ENCODE measurements at places on chromosomes 6 and 20. TPM values are rescaled to one million over a fixed set of nuclear protein-coding genes. Genes with fewer than 3 reads are reported as not detected.

Gene TINAG
- not detected for total RNA-seq

Gene SEL1L2
- 0.52 TPM for total RNA-seq

Gene HLA-DQA1
- 30.1 TPM for total RNA-seq

Gene CTAGE9
- total RNA-seq, result not detected

Gene NRN1
- total RNA-seq, result 7.3 TPM

Gene TOMM34
- total RNA-seq, result 57.1 TPM

DNA sequence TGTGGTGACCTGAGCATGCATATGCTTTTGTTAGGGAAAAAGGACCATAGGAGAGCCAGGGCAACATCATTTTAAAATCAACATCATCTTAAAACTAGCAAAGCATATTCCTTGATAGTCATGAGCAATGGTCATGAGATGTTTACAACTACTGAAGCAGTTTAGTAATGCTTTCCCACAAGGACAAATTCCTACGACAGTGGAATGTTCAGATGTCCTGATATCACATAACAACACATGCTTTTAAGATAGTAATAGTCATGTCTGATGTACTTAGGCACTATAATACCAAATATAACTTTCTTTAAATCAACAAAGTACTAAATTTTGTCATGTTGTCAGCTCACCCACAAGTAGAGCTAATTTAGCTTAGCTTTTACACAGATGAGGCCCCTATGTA lies 370.3 kb downstream of the HTR1B start:
- DNase-seq, result no peak

- no peak for DNase-seq
These were observed 5.1 kb upstream of the COL9A3 start for GRCh38 chr20:62811720-62812119.

GRCh38 chr20:1810926-1811620 lies 84.1 kb upstream of the SIRPA start:
- no peak for DNase-seq

DNA sequence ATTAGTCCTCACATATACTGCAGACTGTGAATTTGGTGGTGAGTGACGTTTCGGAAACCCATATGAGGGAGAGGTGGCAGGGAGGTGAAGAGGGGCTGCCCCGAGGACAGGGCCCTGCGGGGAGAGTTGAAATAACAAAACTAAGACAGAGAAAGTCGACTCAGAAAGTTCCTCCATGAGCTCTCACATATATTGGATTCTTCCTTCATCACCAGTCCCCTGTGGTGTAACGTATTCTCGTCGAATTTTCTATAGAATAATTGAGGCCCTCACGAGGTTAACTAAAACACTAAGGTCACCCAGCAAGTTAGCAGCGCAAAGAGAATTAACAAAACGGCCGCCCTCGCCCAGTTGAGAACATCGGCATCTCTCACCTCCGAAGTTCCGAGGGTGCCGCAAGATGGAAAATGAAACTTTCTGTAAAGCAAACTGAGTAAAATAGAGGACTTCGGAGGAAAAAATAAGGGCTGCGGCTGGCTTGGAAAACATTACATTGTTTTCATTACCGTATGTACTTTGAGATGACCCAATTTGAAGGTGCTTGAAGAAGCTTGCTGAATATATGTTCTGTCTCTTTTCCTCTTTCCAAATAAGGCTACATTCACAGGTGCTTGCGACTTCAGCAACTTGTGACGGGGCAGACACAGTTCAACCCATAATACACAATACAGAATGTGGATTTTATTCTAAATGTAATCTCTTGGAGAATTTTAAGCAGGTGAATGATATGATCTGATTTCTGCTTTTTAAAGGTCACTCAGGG lies 490.9 kb upstream of the JARID2 start:
- no peak for DNase-seq

- DNase-seq, result no peak
These were observed 37.3 kb upstream of the BTN3A2 start for GRCh38 chr6:26327450-26328264.

DNA sequence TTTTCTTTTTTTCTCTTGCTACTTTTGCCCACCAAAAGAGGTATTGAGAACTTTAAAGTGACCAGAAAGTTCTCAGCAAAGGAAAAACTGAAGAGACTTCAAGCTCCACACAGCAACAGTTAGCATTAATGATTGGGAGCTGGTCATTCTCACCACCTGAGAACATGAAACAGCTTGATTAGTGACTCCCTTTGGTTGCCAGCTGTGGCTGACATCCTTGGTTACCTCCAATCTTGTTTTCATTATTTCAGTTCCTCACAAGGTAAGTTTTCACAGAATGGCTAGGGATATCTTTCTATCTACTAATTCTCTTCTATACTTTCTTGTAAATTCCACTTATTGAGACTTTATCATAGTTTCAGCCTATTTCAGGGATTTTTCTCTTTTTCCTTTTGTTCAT lies 427.9 kb downstream of the QKI start:
- no peak for DNase-seq

DNA sequence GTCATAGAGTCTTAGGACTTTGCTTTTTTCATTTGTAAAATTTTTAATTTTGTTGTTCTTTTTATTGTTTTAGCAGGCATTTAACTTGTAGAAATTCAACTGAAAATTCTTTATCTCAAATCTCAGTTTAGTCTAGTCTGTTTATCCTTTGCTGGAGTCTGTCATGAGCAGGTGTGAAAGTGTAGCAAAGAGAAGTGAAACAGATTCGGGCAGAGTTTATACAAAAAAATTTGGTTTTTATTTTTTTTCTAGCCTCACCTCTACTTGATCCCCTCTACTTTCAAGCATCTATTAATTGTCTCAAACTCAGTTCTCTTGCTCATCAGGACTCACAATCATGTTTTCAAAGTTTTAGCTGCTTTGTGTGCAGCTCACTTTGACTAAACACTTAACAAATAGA lies 655.2 kb downstream of the HDGFL1 start:
- no peak for DNase-seq

GRCh38 chr6:51657491-51657890 lies 429.9 kb downstream of the PKHD1 start:
- no peak for DNase-seq

GRCh38 chr20:58553166-58553696 lies 38.0 kb upstream of the APCDD1L start:
- peak; percentile 20 for DNase-seq

GRCh38 chr20:18995455-18995854 lies 181.9 kb downstream of the SCP2D1 start:
- DNase-seq, result no peak

GRCh38 chr6:151112130-151112529 lies 127.6 kb upstream of the AKAP12 start:
- DNase-seq, result no peak

DNA sequence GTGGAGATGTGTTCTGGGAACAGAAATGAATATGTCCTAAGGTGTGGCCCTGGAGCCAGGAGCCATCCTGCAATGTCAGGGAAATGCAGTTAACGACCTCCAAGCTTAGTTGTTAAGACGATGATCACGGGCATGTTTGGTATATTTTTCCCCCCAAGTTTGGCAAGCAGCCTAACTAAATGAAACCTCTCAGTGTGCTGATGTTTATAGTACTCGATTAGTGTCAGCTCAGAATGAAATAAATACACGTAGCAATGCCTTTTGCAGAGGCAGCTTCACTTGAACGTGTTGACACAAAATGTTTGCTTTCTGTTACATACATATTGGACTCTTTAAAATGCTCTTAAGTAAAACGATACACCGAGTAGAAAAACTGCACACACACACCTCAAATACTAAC lies 76.2 kb upstream of the OLIG3 start:
- no peak for DNase-seq

- no peak for DNase-seq
These were observed 22.6 kb downstream of the EDN1 start for GRCh38 chr6:12312736-12313135.

GRCh38 chr6:151186804-151187330 lies 52.9 kb upstream of the AKAP12 start:
- DNase-seq, result no peak

DNA sequence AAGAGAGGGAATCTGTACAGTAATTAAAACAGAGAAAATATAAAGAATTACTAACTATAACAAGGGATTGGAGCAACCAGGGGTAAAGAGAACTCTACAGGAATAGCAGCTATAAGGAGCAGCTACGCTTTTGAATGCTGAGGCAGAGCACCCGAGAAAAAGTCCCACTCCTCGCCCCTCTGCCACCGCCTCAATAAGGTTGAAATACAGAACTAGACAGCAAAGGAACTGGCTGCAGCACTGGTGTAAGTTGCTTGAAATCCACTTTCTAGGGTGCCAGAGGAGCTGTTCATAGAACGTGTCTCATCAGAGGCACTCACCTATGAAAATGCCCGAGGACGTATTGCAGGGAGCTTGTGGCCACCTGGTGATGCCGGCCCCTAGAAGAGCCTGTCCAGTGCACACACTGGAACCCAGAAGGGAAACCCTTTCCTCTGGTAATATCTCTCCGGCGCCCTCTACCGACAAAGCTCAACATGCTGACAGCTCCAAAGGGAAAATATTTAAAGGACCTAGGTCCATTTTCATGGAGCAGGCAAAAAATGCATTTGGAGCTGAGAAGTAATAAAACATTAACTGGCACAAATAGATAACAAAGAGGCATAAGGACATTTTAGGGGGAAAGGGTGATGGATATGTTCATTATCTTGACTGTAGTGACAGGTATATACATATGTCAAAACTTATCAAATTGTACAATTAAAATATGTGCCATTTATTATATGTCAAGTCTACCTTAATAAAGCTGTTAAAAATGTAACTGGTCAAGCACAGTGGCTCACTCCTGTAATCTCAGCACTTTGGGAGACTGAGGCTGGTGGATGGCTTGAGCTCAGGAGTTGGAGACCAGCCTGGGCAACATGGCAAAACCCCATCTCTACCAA lies 137.4 kb upstream of the HDAC2 start:
- DNase-seq, result peak; percentile 57

- DNase-seq, result no peak
These were observed 5.1 kb downstream of the HLA-E start for GRCh38 chr6:30494291-30494861.

DNA sequence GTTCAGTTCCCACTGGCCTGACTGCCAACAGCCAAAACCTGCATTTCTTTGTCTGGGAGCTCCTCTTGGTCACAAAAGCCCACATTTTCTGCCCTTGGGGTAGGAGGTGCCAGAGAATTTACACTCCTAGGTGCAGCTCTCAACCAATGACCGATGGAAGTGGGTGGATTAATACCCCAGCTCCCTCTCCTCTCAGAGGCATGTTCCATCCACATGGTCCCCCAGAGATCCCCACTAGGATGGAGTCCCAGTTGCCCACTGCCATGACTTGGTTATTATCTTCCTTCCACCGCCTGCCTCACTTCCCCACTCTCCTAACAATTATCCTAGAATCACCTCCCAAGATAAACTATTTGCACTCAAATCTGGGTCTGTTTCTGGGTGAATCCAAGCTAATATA lies 111.1 kb upstream of the RIN2 start:
- DNase-seq, result no peak

- DNase-seq, result no peak
These were observed 13.3 kb upstream of the ITPR3 start for GRCh38 chr6:33607784-33608161.

Data from ureter (tissue), 1 donor.